ENCODE measurements at places on chromosomes 2 and 18.
A peak's percentile ranks its signal among the peaks of the same experiment; 100 is the strongest.

GRCh38 chr2:140835079-140835478 is 1295.7 kb downstream of the LRP1B start:
- DNase-seq: no peak

DNA sequence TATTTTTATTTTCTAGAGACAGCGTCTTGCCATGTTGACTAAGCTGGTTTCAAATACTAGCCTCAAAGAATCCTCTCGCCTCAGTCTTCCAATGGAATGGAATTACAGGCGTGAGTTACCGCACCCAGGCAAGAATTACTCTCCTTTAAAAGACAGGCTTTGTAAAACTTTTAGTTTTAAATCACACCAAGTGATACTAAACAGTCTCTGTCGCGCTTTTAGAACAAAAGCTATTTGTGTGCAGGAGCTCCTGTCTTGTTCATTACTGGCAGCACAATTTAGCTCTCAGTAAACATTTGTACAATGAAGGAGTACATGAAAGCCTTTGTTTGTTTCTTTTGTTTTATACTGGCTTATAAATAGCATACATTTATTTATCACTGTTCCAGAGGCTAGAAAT is 1719.2 kb upstream of the PIK3C3 start:
- DNase-seq: no peak

DNA sequence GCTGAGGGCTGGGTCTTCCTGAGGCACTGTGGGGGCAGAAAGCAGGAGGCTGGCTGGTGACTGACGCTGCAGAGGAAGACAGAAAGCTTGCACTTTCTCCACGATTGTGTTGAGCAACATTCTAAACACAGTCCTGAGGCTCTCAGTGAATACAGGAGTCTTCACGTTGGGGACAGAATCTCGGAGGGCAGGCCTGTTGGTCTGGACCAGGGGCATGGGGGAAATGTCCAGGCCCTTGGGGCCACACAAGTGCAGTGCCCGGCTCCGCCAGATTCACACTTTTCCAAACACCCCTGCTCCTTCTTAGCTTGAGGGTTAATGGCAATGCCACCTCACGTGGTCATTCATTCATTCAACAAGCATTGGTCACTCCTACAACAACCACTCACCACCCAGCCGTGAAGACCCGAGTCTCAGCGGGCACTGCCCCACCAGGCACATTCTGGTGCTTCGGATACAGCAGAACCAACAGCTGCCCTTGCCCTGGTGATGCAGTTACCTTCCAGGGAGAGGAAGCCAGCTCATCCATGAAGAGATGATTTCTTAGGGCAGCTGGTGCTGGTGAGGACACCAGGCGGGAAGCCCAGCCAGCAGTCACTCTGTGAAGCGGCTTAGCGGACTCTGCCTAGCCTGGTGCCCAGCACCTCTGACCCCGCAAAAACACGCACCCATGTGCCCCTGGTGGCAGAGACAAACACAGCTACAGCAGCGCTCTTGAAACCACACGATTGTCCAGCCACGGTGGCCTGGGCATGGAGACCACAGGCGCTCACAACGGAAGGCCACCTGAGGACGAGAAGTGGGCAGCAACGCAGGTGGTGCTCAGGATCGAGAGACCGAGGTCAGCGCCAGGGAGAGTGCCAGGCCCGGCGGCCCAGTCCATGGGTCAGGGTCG is 10.9 kb upstream of the GPC1 start:
- DNase-seq: no peak

GRCh38 chr2:182559623-182560022 is 132.8 kb upstream of the PDE1A start:
- no peak for DNase-seq

- no peak for DNase-seq
Observed at GRCh38 chr2:28405537-28405936, 12.9 kb downstream of the FOSL2 start.

DNA sequence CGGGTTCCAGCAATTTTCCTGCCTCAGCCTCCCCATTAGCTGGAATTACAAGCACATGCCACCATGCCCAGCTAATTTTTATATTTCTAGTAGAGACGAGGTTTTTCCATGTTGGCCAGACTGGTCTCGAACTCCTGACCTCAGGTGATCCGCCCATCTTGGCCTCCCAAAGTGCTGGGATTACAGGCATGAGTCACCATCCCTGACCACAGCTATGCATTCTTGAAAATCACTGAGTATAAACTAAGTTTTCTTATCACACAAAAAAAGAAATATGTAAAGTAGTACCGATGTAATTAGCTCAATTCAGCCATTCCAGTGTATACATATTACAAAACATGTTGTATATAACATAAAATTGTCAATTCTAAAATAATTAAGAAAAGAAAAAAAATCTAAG is 232.7 kb downstream of the MBD2 start:
- no peak for DNase-seq

GRCh38 chr2:6764968-6765723 is 100.6 kb downstream of the CMPK2 start:
- DNase-seq: no peak

- DNase-seq: no peak
Observed at GRCh38 chr2:28366496-28367282, 26.0 kb upstream of the FOSL2 start.

DNA sequence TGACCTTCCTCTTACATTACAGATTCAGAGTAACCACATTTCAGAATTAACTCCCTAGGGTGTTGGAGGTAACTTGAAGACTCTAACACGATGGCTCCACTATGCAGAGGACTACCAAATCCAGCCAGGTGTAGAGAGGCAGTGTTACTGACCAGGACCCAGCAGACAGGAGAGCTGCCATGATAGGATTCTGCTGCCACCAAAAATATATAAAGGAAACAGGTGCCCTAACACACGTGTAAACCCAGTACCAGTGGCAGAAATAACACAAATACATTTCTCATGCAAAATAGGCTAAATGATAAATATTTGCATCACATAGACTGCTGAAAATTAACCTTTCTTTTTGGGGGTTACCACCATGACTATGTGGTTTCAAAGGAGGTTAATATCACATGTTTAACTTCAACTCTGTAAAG is 7.0 kb downstream of the ZBTB14 start:
- DNase-seq: no peak

GRCh38 chr2:233473878-233474277 is 92.7 kb downstream of the USP40 start:
- no peak for DNase-seq

DNA sequence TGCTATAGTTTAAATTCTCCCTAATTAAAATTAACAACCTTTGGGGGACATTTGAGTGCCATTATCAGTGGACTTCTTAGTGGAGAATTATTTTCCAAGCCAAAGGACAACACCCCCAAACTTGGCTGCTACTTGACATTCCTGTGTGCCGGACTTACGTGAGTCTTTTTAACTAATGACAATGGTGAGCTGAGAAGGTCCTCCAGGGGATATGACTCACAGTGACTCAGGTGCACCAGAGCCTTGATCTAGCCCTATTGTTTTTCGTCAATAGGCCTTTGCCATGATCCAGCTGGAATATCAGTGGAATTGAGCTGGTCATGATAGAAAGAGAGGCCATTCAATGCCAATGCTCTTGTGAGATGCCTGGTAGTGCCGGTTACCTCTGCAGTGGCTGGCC is 118.1 kb upstream of the CXCR4 start:
- no peak for DNase-seq

DNA sequence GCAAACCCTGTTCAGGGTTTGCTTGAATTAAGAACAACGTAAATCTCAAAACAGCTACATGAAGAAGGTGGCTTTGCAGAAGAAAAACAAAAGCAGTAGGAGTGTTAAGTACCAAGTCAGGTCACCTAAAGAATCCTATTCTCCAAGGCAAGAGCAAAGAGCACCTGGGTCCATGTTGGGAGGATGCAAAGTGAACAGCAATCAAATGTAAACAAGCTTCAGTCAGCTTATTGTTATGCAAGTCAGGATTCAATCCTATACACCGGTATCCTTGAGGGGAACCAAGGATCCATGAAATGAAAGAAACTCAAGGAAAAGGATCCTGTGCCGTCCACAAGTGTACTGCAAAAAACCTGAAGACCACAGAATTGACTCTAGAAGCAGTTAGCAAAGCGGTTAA is 261.0 kb upstream of the DDX18 start:
- DNase-seq: no peak

DNA sequence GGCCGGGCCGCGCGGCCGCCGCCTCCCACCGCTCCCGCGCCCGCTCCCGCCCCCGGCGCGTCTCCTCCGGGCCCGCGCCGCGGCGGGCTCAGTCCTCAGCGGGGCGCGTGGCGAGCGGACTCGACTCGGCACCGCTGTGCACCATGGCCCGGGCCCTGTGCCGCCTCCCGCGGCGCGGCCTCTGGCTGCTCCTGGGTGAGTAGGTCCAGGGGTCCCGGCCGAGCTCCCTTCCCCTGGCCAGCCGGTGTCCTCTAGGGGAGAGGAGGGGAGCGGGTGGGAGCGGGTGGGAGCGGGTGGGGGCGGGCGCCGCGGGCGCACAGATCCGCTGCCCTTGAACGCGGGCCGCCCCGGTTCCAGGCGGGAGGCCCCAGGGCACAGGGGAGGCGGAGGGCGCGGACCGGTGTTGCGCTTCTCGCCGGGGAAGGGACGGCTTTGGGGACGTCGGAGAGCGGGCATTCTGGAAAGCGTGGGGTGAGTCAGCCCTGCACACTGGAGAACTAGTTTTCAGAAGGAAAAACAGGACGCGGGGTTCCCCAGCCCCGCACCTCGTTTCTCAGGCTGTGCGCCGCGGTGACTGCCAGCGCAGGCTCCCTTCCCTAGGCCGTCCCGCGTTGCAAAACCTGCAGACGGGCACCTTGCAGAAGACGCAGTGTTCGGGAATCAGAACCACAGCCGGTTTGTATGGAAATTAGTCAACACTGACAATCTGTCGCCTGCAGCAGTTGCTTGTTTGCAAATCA is at the start of gene RAMP1:
Gene RAMP1 (plus strand): TSS at position 91 of the 740 bp plus-strand sequence. CDS start 53 bp downstream, at position 144.
- peak; percentile 62 for DNase-seq

DNA sequence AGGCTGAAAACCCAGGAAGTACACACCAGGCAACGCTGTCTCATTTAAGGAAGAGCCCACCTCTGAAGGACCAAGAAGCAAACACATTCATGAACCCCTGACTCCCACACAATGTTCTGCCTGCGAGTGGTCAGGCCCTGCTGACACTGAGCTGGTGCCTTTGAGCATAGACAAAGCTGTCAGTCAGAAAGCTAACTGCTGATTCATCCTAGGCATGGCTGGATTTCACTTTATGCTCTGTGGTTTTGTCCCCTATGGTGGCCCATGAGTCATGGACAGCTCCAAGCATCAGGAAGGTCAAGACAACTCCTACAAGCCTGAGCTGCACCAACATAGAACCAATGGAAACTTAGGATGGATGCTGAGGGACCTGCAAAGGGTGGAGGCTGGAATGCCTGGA is 78.9 kb downstream of the UXS1 start:
- DNase-seq: no peak

DNA sequence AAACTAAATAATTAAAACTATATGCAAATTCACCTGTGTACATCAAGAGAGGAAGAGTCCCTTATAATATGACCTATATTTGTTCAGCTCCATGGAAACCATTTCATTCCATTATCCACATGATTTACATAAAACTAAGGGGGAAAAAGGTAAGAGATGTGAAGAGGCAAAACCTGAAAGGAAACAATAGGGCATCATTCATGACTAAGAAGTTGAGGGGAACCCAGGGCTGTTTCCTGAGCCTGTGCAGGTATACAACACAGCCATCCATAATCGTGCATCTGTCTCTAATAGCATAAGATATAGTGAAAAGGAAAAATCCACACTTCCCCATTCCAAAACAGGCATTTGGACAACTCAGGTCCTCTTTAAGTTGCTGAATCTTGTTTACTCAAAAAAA is 151.3 kb downstream of the NR4A2 start:
- no peak for DNase-seq

DNA sequence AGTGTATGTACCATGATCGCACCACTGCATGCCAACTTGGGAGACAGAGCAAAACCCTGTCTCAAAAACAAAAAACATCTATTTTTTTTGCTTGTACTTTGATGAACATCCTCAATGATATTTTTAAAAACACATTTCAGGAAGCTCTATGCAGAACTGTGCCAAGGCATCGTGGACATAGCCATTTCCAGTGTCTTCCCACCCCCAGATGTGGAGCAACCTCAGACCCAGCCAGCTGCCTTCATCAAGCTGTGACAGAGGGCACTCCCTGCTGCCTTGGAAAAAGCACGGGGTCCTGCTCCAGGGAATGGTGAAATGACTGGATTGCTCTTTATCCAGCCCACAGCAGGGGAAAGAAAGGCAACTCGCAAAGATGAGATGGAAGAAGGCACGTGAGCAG is 13.7 kb upstream of the POLR1B start:
- DNase-seq: no peak

DNA sequence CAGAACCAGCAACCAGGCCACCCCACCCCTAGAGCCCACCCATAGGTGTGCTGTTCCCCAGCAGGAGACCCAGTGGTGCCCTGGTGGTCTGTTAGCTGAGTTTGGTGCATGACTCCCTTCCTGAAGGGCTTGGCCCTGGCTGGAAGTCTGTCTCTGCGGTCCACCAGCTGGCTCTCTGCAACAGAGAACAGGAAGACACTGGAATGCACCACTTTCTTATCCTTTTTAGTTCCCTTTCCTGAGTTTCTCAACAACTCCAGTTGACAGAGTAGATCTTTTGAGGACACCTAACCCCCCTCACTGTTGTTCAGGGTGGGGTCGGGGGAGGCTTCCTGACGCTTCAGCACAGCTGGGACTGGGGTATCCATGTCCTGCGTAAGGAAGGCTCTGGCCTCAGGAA is 11.9 kb upstream of the RPL37A start:
- DNase-seq: peak; percentile 43

DNA sequence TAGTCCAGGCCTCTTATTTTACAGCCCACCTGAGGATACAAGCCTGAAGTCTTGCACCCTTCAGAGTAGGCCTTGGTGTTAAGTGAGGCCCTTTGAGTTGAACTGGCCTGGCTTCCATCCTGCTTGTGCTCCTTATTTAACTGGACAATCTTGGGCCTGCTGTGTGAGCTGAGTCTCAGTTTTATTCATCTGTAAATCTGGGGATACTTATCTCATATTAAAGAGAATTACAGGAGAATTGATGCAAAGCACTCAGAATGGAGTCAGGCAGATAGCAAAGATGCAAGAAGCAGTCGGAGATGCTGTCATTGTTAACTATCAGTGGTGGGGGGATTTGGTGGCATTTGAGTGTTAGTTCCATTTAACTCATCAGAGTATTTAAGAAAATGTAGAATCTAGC is 36.8 kb downstream of the MFSD6 start:
- DNase-seq: no peak

DNA sequence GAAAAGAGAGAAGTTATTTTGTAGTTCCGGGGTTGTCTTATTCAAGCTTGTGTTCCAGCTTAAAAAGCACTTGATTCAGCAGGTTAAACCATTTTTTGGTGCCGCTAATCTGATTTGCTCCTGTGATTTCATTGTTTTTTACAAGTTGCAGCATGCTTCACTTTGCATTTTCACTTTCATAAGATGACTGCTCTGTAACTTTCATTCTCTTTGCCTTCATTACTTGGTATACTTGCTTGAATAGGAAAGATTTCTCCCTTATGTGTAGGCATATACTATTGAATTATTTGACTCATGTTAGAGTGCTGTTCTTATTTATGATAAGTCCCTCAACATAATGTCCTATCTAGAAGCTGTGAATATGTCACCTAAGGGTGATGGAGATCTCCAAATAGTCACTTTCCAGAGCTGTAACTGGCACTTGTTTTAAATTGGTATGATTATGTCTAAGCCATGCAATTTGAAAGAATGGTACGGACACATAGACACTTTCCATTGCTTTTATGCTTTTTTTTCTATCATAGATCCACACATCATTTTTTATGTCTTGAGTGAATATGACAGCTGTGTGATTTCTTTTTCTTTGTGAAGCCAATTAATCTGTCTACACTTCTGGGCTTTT is 254.5 kb downstream of the DSEL start:
- no peak for DNase-seq

GRCh38 chr2:160408173-160408958 is 85.2 kb downstream of the RBMS1 start:
- DNase-seq: no peak
